ENCODE measurements at places on chromosomes 3 and 15.

DNA sequence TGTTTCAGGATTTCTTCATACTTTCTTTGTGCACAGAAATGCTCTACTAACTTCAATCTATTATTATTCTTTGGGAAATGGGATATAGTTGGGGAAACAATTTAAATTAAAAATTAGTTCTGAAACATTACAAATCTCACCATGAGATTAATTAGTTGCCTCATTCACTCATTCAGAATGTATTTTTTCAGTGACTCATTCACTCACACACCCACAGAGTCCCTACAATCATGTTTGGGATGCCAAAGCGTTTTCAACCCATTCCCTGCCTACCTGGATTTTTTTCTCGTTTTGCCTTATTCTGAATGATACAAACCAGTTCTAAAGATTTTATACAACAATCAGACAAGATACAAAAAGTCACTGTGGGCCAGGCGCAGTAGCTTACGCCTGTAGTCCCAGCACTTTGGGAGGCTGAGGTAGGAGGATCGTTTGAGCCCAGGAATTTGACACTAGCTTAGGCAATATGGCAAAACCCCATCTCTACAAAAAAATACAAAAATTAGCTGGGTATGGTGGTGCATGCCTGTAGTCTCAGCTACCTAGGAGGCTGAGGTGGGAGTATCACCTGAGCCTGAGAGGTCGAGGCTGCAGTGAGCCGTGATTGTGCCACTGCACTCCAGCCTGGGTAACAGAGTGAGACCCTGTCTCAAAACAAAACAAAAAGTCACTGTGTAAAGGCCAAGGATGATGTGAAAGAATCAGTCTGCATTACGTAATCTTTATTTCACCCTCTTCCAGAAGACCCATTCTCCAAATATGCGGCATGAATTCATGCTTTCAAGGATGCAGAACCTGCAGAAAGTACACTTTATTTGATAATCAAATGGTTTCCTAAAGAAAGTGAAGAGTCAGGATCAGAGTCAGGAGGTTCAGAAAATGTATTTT, 34.8 kb upstream of the ARHGEF3 start:
- no peak for DNase-seq

DNA sequence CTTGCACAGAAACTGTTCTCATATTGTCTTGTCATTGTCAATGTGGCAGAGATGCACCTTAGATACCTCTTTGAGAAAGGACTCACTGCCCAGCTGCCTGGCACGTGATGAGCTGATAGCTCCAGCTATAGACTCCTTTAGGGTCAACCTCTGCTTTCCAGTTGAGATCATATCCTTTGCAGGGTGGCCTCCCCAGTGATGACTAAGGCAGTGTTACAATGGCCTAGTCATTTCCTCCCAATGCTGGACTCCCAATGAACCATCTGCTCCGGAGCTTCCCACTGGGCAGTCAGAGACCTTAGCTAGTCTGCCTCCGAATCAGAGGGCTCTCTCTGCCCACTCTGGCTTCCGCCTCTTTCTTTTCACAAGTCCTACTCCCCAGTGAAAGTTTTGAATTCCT, 79.5 kb downstream of the CHRD start:
- DNase-seq: no peak

- DNase-seq: no peak
Measured at GRCh38 chr3:133488785-133489367, 84.6 kb upstream of the CDV3 start.

- DNase-seq: no peak
Measured at GRCh38 chr3:9035473-9035872, 72.2 kb upstream of the RAD18 start.

DNA sequence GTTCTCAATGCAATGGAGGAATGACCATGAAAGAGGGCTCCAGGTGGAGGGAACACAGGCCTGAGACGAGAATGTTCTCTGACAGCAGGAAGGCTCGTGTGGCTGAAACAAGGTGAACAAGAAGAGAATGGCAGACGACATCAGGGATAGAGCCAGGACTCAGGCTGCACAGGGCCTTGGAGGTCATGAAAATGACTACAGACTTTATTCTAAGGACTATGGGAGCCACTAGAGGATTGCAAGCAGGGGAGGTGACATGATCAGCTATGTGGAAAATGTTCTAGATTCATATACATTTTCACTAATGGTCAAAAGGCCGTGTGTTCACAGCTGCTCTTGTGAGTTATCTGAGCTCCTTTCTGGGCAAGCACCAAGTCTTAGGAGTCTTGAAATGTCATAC, 78.2 kb downstream of the TAFA4 start:
- DNase-seq: no peak

GRCh38 chr3:84077479-84077878, 881.3 kb upstream of the CADM2 start:
- no peak for DNase-seq

DNA sequence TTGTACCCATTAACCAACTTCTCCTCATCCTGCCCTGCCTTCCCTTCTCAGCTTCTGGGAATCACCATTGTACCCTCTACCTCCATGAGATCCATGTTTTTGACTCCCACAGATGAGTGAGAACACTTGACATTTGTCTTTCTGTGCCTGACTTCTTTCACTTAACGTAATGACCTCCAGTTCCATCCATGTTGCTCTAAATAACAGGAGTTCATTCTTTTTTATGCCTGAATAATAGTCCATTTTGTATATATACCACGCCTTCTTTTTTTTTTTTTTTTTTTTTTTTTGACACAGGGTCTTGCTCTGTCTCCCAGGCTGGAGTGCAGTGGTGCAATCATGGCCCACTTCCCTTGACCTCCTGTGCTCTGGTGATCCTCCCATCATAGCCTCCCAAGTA, 6.7 kb downstream of the SNX1 start:
- no peak for DNase-seq

DNA sequence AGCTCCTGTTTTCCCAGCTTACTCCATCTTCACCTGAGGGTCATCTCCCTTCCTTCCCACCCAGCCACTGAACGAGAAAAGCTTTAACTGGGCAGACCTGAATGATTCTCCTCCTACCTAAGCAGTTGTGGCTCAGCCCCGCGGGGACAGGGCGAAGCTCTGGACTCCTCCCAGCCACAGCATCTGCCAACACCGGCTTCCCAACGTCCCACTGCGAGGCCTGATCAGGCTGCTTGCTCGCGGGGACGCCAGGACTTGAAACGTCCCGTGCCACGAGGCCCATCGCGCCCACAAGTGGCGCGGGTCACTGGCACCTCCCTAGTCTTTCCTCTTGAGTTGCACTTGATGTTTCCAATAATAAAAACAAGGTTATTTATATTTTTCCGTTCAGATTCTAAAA, at the start of gene SPATA16:
SPATA16 (minus strand) TSS at position 250 of the 400 bp plus-strand sequence. CDS start 23,504 bp downstream, outside the sequence.
- no peak for DNase-seq

GRCh38 chr15:50077176-50077575, 41.9 kb downstream of the ATP8B4 start:
- no peak for DNase-seq

- DNase-seq: no peak
Measured at GRCh38 chr15:91307601-91308000, 207.5 kb downstream of the SV2B start.

- no peak for DNase-seq
Measured at GRCh38 chr3:170765419-170766078, 104.4 kb downstream of the RPL22L1 start.

DNA sequence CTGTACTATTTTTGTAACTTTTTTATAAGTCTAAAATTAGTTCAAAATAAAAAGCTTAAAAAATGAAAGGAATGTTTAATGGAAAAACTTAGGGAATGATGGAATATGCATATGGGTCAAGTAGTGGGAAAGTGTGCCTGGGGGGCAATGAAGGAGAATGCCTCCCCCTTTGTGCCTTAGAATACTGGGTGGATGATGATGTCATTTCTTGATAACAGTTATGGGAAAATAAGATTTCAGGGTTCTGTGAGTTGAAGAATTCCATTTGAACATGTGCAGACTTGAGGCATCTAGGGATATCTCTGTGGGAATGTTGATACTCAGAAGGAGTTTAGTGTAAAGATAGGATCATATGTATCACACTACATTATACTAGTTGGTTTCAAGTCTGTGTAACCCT, 13.8 kb downstream of the WDR93 start:
- DNase-seq: no peak

- no peak for DNase-seq
Measured at GRCh38 chr3:101762041-101762646, 16.9 kb upstream of the NXPE3 start.

GRCh38 chr3:185365291-185366073, 2.5 kb downstream of the MAP3K13 start:
- DNase-seq: no peak

GRCh38 chr3:110646496-110646895, 425.1 kb upstream of the NECTIN3 start:
- no peak for DNase-seq

GRCh38 chr3:46913644-46914043, 36.1 kb downstream of the PTH1R start:
- no peak for DNase-seq

DNA sequence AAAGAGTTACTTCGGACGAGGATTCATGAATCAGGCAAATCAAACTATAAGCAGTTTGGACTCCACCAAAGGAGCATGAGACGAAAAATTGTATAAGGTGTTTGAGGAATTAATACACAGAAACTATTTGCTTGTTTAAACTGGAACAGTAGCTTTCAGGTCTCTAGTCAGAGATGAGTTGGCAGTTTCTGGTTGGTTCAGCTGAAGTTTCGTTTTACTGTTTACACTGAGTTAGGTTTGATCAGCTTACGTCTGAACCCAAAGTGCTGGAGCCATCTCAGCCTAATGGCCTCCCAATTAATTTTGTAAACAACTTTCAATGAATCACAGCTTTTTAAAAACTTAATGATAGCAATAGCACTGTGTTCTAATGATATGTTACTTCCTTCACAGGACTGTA, 703.7 kb downstream of the NLGN1 start:
- no peak for DNase-seq
